ENCODE measurements at places on chromosomes 1 and 21.

DNA sequence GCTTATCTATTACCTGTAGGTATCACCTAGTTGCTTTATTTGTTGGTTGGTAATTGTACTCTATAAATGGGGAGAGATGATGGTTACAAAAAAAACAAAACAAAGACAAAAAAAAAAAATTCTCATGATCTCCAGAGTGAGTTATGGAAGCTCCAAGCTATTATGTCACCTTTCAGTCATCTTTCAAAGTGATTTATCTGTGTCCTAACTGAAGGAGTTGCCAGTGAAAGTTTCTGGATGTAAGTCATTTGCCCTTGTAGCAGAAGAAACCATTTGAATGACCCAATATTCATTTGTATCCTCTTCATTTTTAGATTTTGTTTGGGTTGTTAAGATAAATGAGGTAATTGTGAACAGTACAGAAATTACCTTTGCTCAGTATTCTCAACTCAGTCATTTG, 3.6 kb downstream of the SLC35F3 start:
- DNase-seq: no peak

DNA sequence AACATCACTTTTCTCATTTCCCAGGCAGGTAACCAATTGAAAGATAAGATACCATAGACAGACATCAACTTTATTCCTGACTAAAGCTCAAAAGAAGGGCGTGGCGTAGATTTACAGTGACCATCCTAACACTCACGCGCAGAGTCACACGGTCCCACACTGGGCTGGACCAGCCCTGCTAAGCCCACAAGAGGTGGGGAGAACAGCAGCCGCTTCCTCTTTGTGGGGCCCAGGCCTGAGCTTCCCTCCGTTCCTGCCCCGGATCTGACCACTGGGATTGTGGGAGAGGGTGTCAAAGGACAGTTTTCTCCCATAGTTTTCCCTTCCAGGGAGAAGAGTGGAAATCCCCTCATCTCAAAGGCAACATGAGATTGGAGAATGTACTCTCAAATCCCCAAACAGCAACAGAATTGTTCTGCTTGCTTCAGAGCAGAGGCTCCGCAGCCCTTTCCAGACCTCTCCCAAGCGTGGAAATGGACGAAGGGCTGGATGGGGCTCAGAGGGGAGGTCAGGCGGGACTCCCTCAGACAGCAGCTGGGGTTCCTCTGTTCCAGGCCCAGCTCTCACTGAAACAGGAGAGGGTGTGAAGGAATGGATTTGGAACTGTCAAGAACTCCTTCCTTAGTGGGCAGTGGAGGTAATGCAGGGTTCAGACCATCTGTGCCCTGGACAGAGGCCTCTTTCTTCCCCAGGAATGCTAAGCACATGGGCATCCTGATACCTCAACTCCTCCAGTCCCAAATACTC, 33.7 kb downstream of the L1TD1 start:
- DNase-seq: no peak

DNA sequence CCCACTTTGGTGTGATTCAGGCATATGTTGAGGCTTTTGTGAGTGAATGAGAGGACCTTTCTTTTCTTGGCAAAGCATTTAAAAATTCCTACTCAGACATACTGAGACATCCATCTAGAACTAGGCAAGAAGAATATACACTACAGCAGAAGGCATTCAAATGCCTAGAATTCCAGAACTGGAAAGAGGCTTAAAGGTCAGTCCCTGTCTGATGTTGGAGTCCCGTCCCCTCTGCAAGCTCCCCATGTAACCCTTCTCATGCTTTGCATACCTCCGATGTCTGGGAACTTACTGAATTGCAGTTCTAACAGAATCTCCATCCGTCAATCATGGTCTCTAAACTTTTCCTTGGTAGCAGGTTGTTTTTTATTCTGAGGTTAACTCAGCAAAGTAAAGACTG, 152.9 kb downstream of the ATP6V1G3 start:
- DNase-seq: peak; percentile 59

DNA sequence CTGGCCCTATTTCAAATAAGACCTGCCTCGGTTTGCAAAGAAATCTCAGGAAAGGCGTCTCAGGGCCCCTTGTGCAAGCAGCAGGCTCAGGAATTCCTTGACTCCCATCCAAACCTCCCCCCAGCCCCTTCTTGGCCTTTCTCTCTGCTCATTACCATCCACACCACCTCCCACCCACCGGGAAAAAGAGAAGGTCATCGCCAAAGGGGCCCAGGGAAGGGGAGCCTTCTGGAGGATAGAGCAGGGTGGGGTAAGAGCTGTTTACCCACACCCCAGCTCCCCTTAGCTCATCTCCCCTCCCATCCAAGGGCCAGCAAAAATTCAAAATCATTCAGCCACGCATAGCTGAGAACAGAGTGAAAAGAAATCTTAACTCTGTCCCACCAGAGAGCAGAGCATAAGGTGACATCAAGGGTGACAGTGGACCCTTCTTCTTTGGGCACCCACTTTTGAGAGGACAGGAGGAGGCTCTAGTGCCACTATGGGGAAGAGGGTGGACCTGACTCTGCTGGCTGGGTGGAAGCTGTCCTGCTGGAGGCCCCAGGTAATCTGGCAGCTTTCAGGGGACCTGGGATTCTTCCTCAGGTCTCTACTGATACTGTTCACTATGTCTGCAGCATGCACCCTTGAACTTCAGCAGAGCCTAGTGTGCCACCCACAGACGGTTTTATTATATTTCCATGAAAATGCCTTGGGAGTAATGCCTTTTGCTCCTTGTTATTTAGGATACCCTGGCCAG, 3.9 kb upstream of the WNT2B start:
- no peak for DNase-seq

GRCh38 chr1:234692966-234693580, 83.1 kb upstream of the IRF2BP2 start:
- no peak for DNase-seq

DNA sequence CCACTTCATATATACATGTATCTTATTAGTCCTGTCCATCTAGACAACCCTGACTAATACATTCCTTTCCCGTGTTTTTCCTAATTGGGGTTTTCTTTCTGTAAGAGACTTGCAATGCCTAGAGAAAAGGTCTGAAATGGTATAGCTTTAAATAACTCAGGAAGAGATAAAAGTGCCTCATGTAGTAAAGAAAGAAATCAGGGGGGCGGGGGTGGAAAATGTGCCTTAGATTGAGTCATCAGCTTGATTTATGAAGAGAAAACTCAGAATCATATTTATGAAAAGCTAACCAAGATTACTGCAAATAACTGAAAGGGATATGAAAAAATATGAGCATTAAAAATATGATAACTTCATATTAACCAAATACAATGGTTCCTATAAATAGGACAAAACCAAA, 345.8 kb upstream of the CHRM3 start:
- no peak for DNase-seq

Data from iris pigment epithelial cell (primary cell).